ENCODE measurements at places on chromosomes 1 and 21.

DNA sequence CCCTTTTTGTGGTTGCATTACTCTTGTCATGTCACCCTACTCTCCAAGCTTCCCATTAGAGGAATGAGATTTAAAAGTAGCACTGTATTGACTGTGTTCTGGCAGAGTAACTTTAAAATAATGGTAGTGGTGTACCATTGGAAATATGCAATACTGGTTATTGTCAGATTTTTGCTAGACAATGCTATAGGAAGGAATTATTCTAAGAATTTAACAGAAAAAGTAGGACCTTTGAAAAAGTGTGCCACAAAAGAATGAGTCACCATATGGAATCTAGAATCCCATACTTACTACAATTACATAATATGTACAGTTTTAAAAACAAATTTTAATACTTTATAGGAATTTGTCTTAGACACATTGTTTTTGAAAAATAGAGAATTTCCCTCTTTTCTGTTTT, 13.8 kb downstream of the MIER1 start:
- DNase-seq: no peak

DNA sequence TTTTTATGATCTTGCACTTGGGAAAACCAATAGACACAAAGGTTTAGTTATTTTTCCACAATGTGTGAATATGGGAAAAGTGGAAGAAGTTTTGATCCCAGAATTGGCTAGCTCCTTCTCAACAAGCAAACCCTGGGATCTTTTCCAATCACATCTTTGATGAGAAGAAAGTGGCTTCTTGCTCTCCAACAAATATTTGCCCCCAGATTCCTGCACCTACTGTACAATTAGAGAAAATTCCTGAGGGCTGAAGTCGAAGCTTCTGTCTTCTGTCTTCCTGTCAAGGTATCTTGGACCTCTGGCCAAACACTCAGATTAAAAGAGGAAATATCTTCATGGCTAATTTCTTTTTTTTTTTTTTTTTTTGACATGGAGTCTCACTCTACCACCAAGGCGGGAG, 113.1 kb upstream of the SLC45A1 start:
- no peak for DNase-seq

- no peak for DNase-seq
Observed at GRCh38 chr1:6012529-6013318, 20.5 kb upstream of the NPHP4 start.

- no peak for DNase-seq
Observed at GRCh38 chr1:55127827-55128343, 87.3 kb downstream of the USP24 start.

GRCh38 chr1:158398818-158399514, at the start of gene OR10T2:
OR10T2 (minus strand) TSS chr1:158399466; CDS start chr1:158399466, 0 bp downstream.
- DNase-seq: no peak

DNA sequence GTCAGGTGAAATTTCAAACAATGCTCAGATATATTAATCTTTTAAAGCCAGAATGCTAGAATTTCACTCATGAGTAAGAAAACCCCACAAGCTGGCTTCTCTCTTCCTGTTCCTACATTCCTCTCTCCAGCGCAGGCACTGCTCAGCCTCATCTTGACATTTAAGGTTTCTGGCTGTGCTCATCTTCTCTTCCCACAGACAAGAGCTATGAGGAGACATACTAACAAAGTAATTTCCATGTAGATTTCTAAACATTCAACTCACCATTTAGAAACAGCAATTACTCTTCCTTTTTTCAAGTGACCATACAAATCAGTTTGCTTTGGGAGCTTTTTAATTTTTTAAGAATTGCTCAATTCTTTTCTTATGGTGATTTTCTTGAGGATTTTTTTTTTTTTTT, 7.8 kb upstream of the LRRC8D start:
- no peak for DNase-seq

DNA sequence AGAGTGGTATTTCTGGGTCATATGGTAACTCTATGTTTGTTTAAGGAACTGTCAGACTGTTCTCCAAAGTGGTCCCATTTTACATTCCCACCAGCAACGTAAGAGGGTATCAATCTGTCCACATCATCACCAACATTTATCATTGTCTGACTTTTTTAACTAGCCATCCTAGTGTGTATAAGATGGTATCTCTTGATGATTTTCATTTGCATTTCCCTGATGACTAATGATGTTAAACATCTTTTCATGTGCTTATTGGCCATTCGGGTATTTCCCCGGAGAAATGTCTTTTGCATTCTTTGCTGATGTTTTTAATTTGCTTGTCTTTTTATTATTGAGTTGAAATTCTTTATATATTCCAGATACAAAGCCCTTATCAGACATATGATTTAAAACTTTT, 370.1 kb upstream of the NR5A2 start:
- DNase-seq: no peak

DNA sequence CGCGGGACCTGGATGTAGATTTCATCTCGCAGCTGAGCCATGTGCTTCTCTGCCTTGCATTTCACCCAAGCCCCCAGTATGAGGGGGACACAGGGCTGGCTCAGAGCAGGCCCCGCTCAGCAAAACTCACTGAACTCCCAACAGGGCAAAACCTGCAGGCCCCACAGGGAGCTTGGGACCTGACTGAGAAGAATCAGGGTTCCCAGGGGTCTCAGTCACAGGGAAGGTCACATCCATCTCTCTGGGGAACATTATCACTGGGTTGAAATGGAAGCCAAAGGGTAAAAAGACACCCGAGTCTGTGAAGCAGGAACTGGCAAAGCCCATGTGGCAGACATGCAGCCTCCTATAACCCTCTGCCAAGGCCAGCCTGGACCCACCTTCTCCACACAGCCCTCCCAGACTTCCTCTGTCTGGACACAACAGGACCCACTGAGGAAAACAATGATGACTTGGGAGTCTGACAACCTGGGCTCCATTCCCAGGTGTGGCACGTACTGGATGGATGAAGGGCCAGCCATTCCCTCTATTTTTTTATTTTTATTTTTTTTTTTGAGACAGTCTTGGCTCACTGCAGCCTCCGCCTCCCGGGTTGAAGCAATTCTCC, 11.7 kb downstream of the HSPG2 start:
- DNase-seq: no peak

GRCh38 chr1:41010345-41010744, 11.2 kb downstream of the SLFNL1 start:
- no peak for DNase-seq

DNA sequence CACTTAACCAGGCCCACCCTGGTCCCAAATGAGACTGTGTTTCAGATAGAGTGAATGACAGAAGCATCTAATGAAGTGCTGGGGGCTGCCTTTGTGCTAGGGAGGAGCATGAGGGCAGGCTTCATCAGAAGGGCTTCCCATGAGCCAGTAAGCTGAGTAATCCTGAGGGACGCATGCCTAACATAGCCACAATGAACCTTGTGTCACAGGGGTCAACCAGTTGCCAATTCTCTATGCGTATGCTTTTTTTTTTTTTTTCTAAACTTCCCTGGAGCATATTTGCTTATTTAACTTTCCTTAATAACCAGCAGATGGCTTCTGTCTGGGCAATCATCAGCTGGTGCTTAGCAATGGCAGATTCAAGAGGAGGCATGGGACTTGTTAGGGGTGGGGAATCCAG, 25.5 kb upstream of the CYP2J2 start:
- no peak for DNase-seq

Data from stimulated activated CD8-positive, alpha-beta memory T cell treated with anti-CD3 and anti-CD28 coated beads, Interleukin-15, amount 100 ng/mL, for 48 hours (primary cell).